ENCODE measurements at places on chromosomes 1 and 21.

DNA sequence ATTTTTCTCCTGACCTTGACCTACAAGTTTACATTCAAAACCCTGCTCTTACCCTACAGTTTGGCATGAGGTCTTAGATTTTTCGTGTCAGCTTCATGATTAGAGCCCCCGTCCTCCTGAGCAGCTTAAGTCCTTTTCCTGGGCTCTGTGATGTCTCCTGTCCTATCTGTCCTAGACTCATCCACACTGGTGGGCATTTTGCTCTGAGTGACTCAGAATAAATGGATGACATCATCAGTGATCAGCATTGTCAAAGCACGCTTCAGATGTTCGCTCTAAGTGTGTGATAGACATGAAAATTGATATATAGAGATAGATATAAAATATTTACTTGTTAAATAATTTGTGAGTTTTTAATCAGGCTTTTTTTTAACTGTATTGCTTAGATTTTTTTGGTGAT lies 21.8 kb downstream of the RGS13 start:
- DNase-seq = no peak

GRCh38 chr1:94591823-94592570 lies 50.4 kb upstream of the F3 start:
- DNase-seq = no peak

- no peak for DNase-seq
Observed at GRCh38 chr21:45386728-45387371, 18.1 kb upstream of the COL18A1 start.

GRCh38 chr1:35706846-35707600 lies 11.7 kb downstream of the C1orf216 start:
- no peak for DNase-seq

- DNase-seq = no peak
Observed at GRCh38 chr1:184482136-184482535, 95.3 kb downstream of the C1orf21 start.

DNA sequence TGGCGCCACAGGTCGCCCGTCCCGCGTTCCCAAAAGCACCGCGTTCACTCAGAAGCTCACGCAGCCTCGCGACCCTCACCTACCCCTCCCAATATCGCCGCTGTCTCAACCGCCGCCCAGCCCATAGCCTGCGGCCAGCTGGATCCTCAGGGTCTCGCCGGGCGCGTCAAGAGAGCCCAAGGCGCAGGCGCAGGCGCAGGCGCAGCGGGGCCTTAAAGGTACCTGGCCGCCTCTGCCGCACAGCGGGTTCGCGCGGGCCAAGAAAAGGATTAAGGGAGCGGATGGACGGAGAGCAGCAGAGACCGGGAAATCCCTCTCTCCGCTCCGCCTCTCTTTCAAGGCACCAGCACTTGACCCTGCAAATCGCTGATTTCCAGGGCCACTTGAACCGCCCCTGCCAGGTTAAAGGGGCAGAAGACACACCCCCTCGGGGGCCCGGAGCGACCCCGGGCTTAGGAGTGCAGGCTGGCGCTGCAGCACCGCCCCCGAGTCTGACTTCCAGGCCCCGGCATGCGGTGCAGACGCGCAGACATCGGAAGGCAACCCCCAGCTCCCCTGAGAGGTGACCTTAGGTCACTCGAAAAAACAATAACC lies at the start of gene NBPF20:
Gene NBPF20, minus strand, starts transcription at position 168 of the 594 bp plus-strand sequence. CDS start 20,331 bp downstream, outside the sequence.
- peak; percentile 88 for DNase-seq

GRCh38 chr1:171716616-171717015 lies 25.2 kb downstream of the VAMP4 start:
- DNase-seq = no peak

- DNase-seq = no peak
Observed at GRCh38 chr1:39940253-39940652, 14.7 kb upstream of the MFSD2A start.

- DNase-seq = no peak
Observed at GRCh38 chr21:40402884-40403582, 443.9 kb downstream of the DSCAM start.

Measured in NCI-H1092 (cell line).